ENCODE measurements at places on chromosomes 13 and 19.

GRCh38 chr13:74681891-74682290 lies 547.7 kb upstream of the KLF12 start:
- no peak for DNase-seq

DNA sequence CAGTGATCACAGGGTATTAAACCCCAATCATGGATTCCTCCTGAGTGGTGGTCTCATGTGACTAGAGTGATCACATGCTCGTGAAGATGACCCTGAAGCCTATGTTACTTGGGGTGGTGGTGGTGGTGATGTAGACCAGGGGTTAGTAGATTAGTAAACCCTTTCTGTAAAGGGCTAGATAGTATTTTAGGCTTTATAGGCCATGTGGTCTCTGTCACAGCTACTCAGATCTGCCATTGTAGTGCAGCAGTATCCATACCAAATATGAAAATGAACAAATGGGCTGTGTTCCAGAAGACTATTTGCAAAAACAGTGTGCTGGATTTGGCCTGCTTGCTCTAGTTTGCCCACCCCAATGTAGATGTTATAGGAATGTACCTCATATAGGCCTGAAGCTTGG lies 9.4 kb downstream of the NDFIP2 start:
- DNase-seq: no peak

DNA sequence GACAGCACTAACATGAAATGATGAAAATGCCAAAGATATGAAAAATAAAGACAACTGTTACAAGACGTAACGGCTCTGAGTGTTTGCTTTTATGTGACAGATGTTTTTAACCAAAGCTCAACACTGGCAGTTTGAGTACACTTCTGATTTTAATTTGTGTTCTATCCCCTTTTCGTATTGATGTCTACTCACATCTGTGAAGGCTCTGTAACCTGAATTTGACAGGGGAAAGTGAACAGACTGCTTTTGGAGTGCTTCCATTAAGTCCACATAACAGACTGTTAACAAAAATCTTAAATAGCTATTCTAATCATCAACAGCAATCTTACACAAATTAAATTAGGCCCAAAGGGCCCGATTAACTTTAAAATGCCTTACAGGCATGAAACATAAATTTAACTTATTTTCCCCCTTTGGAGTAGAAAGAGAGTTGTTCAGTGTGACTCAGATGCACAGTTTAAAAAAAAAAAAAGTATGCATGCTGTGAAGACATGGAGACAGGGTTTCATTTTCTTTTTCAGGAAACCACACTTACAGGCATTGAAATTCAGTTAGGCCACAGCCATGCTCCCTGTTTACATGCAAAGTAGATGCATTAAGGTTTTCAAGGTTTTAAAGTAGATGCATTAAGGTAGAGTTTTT lies 16.3 kb upstream of the RNASEH2B start:
- DNase-seq: no peak

GRCh38 chr19:38616265-38616664 lies 1.5 kb downstream of the MAP4K1 start:
- DNase-seq: no peak

GRCh38 chr19:1786668-1787067 lies 25.4 kb downstream of the ATP8B3 start:
- no peak for DNase-seq

GRCh38 chr13:70788074-70788473 lies 679.8 kb upstream of the KLHL1 start:
- DNase-seq: no peak

- DNase-seq: no peak
Observed at GRCh38 chr19:29537181-29537580, 11.4 kb downstream of the VSTM2B start.

DNA sequence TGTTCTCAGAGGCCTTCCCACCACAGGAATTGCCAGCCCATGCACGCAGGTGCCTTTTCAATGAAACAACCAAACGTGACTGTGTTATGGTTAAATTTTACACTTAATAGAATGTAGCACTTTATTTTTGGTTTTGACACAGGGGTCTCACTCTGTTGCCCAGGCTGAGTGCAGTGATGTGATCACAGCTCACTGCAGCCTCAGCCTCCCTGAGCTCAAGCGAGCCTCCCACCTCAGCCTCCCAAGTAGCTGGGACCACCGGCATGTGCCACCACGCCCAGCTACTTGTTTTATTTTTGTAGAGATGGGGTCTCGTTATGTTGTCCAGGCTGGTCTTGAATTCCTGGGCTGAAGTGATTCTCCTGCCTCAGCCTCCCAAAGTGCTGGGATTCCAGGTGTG lies 7.2 kb downstream of the ATP8B3 start:
- no peak for DNase-seq

DNA sequence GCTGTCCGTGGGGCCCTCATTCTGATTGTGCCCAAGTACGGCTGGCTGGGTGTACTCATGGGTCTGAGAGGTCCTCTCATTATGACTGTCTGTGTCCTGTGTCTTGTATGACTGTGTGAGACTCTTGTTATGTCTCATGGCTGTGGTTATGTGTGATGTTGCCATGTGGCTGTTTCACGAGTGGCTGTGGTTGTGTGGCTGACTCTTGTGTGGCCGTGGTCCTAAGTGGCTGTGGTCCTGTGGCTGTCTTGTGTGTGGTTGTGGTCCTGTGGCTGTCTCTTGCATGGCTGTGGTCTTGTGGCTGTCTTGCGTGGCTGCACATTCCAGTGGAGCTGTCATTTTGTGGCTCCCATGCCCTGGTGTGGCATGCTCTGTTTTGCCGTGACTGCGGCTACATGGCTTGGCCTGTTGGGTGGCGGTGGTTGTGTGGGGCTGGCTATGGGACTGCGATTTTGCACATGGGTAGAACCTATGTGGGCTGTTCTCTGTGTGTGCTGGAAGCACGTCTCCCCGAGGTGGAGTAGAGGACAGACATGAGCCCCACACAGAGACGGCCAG lies 2.5 kb downstream of the LYL1 start:
- peak; percentile 55 for DNase-seq

DNA sequence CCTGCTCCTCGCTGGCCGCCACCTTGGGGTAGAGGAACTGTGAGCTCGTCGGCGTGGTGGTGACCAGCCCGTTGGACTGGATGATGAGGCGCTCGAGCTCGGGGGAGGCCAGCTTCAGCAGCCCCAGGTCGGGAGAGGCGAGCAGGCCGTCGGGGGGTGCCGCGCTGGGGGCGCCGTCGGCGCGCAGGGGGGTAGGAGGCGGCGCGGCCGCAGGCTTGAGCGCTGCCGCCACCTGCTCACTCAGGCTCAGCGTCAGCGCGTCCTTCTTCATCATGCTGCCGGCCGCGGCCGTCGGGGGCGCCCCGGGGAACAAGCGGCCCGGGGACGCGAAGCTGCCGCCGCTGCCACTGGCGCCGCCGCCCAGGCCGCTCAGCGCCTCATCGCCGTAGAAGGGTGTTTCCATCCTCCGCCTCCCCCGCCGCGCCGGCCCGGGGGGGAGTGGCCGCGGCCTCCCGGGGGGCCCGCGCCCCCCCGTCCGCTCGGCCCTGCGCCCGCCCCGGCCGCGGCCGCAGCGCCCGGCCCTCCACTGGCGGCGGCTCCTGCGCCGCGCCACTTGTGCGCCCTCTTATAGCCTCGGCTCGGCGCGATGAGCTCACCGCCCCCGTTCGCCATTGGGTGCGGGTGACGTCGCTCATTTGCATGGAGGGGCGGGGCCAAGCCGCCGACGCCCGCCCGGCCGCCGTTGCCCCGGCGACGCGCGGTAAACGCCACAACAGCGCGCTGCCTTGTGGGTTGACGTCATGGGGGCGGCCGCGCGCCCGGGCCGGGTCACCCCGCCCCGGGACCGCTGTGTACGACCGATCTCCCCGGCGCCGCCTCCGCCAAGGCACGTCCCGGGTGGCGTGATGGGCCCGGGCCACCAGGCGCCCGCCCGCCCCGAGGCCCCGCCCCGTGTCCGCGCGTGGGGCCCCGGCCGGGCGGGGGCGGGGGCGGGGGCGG lies at the start of gene JUND:
Gene JUND (minus strand): TSS at position 541 of the 939 bp plus-strand sequence. CDS start 138 bp downstream, at position 403.
- peak; percentile 94 for DNase-seq

- no peak for DNase-seq
Observed at GRCh38 chr13:31101472-31102170, 60.1 kb downstream of the HSPH1 start.

- no peak for DNase-seq
Observed at GRCh38 chr19:47729799-47730520, 15.4 kb upstream of the NOP53 start.

DNA sequence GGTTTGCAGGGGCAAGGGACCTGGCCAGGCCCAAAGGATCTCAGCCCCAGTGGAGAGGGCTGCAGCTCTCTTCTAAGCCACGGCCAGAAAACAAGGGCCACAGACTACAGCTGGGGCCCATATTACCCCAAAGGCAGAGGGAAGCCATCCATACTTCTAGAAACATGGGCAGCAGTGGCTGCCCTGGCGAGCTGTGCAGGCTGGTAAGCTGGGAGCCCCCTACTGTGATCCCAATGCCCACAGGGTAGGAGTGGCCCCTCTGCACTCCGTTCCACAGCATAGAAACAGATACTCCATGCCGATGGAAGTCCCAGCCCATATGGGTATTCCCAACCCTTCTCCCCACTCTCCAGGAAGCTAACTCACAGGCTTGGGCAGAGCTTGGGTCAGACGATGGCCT lies 25.1 kb downstream of the VSTM2B start:
- DNase-seq: no peak

GRCh38 chr13:46551410-46552302 lies 1.3 kb upstream of the LRCH1 start:
- peak; percentile 46 for DNase-seq

DNA sequence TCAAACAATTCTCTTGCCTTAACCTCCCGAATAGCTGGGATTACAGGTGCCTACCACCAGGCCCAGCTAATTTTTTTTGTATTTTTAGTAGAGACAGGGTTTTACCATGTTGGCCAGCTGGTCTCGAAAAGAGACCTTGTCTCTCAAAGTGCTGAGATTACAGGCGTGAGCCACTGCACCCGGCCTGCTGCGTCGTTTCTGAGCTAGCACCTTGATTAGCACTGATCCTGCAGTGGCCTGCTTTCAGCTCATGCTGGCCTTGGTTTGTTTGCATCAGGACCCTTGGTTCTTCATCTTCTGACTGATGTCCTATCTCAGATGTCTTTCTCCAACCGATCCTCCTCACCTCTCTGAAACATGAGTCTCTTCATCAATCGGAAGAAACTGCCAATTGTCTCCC lies 4.9 kb upstream of the TFDP1 start:
- DNase-seq: no peak

DNA sequence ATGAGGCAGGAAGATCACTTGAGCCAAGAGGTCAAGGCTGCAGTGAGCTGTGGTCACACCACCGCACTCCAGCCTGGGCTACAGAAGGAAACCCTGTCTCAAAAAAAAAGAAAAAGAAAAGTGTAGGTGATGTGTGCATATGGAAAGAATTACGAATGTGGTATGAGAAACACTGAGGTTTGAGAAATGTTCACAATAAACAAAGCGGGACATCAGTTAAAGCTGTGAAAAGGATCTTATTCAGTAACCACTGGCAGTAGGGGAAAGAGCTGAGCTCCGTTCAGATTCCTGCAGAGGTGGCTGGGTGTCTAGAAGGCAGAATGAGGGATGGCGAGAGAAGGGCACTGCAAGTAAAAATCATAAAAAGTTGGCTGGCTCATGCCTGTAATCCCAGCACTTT lies 4.1 kb upstream of the IGSF23 start:
- DNase-seq: no peak

GRCh38 chr13:74210693-74211393 lies 76.6 kb upstream of the KLF12 start:
- no peak for DNase-seq

DNA sequence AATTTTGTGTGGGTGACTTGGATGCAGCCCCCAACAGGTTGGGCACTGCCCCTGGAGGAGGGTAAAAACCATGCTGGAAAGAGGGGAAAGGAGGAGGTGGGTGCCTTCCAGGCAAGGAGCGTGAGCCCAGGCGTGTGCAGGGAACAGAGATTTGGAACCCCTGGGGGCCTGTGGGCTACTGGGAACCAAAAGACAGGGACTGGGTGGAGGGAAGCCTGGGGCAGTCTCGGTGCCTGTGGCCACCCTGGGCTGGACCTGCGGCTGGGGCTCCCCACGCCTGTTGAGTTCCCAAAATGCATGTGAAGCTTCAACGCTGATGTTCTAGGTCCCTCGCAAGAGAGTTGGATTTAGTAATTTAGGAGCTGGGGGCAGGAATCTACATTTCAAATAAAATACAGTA lies 24.8 kb downstream of the GGACT start:
- no peak for DNase-seq

DNA sequence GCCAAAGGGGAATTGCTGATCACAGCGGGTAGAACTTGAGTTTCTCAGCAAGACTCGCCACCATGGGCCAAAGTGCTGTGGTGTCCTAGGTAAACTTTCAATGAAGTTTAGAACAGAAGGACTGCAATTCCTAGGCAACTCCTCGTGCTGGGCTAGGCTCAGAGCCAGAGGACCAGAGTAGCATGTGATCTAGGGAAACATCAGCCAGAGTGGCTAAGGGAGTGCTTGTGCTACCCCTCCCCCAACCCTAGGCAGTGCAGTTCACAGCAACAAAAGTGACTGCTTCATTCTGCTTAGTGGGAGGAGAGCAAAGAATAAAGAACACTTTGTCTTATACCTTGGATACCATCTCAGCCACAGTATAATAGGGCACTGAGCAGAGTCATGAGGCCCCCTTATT lies 1658.6 kb upstream of the MIR17HG start:
- no peak for DNase-seq

DNA sequence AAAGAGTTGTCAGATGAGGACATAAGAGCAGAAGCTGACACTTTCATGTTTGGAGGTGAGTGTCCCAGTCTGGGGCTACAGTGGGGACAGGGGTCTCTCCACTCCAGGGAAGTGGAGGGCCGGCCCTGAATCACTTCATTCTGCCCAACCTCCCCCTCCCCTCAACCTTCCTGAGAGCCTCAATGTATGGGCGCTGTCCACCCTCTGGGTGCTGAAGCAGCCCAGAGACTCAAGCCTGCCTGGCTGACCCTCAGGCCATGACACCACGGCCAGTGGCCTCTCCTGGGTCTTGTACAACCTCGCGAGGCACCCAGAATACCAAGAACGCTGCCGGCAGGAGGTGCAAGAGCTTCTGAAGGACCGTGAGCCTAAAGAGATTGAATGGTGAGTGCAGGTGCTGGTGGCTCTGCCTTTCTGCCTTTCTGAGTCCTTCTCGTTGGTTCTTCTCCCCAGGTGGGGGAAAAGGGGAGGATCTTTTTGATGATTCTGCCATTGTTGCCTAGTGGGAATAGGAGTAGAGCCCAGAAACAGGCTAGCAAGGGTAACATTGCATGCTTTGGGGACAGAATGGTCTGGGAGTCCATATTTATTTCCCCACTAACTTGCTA lies 8.8 kb downstream of the CYP4F8 start:
- no peak for DNase-seq

Measured in stimulated activated CD4-positive, alpha-beta T cell treated with anti-CD3 and anti-CD28 coated beads, Interleukin-1b, Interleukin-23, amount 100 ng/mL, for 24 hours (primary cell).